ENCODE measurements at places on chromosomes 1 and 21. TPM values are rescaled to one million over a fixed set of nuclear protein-coding genes. Genes with fewer than 3 reads are reported as not detected.

DNA sequence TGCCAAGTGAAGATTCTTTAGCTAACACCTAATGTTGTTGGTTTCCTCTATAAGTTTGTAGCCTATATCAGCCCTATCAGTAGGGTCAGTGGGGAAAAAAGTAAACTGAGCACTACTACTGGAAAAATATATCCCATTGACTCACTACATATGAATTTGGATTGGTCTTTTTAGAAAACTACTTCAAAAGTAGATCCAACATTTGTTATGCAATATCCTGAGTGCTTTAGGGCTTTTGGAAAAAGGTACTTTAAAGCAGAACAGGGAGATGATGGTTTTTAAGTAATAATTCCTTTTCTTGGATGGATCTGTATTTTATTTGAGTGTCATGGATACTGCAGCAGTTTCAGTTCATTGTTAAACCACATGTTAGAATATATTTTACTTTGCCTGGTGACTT lies 7.1 kb downstream of the C1orf21 start:
- no peak for DNase-seq

GRCh38 chr1:25485536-25486411 lies 55.1 kb downstream of the MACO1 start:
- no peak for DNase-seq

DNA sequence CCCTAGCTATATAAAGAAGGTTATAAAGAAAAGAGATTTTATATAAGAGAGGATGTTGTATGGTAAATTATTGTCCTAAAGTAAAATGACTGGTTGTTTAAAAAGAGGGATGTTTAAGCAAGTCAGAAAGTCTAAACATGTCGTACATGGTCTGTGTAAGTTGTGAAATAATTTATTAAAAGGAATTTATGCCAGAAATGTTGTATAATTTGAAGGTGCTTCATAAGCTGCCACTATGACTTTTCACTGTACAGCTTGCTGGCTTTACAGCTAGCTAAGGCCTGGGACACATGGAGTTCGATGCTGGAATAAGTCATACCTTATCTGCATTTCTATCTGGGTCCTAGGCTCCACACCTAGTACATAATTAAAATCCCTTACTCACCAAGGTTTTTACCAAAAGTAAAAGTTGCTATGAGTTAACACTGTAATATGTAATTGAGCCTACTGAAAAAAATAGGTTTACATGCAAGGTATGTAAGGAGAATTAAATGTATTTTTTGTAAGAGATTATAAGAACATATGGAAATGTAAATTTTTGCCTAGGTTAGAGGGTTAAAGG lies 59.0 kb upstream of the EDEM3 start:
- no peak for DNase-seq

DNA sequence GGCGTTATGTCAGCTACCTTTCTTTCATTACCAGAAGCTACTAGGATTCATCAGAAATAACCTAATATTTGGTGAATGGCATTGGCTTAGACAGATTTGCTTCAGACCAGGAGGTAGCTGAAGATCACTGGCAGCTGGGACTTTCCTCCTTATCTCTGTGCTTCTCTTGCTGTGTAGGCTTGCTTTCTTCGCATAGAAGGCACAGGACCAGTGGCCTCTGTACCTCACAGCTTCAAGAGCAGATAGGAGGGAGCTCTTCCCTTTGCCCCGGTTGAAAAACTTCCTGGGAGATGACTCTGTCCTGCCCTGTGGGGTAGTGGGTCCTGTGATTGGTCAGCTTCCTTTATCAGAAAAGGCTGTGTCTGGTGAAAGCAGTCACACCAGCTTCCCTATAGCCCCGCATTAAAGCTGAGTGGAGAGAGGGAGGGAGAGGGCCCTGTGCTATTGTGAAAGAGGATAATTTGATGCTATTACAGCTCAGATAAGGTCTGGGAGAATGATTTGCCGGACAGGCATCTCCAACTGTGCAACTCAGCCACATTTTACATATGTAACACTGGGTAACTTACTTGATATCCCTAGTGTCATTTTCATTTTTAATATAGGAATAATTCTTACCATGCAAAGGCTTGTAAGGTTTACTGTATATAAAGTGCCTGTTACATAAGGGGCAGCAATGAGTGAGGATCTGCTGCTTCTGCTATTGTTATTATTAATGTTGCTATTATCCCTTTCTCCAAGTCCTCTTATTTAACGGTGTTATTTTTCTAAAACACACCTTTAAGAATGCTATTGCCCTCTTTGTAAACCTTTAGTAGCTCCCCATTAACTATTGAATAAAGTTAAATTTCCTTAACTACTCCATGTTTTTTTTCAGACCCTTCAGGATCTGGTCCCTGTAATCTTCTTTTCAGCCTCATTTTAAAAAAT lies 31.6 kb downstream of the OSBPL9 start:
- DNase-seq, result no peak

GRCh38 chr1:112793631-112794565 lies 78.8 kb upstream of the PPM1J start:
- no peak for DNase-seq

DNA sequence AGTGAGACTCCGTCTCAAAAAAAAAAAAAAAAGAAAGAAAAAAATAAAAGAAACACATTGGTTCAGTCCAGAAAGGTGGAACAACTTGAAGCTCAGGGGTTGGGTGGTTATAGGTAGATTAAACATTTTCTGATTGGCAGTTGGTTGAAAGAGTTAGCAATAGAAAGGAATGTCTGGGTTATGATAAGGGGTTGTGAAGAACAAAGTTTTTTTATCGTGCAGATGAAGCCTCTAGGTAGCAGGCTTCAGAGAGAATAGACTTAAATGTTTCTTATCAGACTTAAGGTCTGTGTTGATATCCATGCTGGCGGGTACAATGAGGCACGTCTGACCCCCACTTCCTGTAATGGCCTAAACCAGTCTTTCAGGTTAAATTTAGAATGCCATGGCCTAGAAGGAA lies 45.0 kb upstream of the PDE9A start:
- DNase-seq, result no peak

GRCh38 chr1:167770127-167770526 lies 48.3 kb downstream of the MPZL1 start:
- no peak for DNase-seq

DNA sequence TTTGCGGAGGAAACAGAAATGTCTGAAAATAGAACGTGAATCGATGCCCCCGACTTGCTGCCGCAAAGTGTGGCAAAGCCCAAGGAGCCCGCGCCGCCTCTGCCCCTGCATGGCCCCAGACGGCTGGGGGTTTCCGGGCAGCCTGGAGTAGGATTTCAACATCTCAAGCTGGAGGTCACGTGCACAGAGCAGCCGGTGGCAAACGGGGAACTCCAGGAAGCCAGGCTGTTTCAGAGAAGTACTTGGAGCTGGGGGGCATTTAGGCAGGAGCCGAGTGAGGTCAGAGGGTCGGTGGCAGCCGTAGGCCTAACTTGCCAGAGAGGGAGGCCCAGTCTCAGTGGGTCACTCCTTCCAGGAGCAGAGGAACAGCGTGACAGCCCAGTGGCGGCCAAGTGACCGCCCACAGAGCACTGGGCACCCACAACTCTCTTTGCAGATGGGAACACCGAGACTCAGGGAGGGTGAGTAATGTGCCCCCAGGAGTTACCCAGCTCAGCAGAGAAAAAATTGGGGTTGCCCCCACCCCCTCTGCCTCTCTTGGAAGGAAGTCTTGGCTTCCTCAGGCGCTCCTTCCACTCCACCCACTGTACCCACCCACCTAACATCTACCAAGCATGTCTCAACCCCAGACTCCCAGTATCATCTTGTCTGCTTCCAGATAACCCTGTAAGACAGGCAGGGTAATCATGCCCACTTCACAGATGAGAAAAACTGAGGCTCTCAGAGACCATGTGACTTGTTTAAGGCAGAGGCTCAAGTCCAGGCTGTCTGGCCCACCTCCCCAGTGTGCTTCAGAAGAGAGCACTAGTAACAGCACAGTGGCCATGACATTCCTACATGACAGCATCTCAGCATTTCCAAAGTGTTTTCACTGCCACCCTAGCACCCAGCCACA lies 179.4 kb downstream of the HIVEP3 start:
- peak; percentile 95 for DNase-seq

GRCh38 chr1:17632541-17633184 lies 93.2 kb downstream of the ARHGEF10L start:
- no peak for DNase-seq

DNA sequence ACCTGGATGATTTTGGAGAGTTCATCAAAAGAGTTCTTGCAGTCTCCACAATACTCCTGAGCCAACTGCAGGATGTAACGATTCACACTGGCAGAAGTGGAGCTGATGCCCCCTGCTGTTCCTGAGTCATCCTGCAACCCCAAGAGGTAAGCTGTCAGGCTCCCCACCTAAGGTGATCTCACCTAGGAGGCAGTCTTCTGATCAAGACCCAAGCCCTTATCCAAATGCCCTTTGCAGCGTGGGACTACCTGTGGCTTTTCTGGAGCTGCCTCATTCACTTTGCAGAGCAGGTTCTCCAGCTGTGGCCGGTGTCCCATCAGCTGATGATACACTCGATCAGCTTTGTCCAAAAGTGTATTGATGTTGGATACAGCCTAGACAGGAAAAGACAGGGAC lies 96.4 kb downstream of the UBR4 start:
- peak; percentile 48 for DNase-seq

DNA sequence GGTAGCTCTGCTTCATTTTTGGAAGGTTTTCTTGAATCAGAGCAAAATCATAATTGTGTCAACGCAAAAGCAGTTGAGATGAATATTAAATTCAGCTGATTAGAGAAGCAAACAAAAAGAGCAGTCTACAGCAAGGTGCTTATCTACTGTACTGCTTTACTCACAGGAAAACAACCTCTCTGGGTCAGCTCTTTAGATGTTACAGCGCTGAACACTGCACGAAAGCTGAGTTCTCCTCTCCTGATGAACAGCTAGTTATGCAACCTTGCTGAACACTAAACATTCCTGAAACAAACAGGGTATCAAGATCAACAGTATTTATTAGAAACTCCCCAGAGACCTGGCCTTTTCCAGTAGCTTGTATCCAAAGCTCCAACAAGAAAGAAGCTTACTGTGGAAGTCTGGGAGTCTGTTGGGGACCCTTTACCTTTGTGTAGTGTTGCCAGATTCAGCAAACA lies 41.3 kb downstream of the TBCE start:
- no peak for DNase-seq

GRCh38 chr1:244970236-244970743 lies 105.9 kb upstream of the HNRNPU start:
- DNase-seq, result no peak

- no peak for DNase-seq
These were observed 239.0 kb downstream of the TOMM20 start for GRCh38 chr1:234889643-234890042.

- peak; percentile 54 for DNase-seq
These were observed 5.2 kb downstream of the SLAMF1 start for GRCh38 chr1:160641323-160642280.

GRCh38 chr1:158901623-158902022 lies 29.7 kb upstream of the PYHIN1 start:
- DNase-seq, result no peak

- DNase-seq, result no peak
These were observed 324.0 kb upstream of the VAMP3 start for GRCh38 chr1:7447093-7447492.

- DNase-seq, result no peak
These were observed 127.3 kb upstream of the ADGRL4 start for GRCh38 chr1:79133774-79134364.

DNA sequence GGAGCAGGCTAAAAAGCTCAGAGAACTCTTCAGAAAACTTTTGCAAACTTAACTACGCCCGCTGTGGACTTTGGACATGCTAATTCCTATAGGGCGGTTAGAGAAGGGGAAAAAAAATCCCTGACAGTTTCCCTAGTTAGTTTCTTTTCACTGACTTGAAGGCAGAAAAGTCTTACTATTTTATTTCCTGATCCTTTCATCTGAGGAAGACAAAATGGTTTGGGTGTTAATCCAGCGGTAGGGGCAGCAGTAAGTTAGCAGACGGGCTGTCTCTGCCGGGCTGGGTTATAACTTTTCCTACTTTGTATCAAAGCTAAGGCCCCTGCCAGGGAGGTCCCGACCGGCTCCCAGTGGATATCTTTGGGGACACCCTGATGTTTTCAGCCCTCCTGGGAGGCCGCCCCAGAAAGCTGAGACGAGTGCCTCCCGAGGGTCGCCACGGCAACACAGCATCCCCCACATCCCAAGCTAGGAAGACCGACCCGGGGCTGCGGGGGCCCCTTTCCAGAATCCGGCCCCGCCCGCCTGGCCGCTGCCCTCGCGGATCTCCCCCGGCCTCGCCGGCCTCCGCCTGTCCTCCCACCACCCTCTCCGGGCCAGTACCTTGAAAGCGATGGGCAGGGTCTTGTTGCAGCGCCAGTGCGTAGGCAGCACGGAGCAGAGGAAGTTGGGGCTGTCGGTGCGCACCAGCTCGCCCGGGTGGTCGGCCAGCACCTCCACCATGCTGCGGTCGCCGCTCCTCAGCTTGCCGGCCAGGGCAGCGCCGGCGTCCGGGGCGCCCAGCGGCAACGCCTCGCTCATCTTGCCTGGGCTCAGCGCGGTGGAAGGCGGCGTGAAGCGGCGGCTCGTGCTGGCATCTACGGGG lies 162.6 kb downstream of the RUNX1 start:
- peak; percentile 48 for DNase-seq

GRCh38 chr1:27656157-27656893 lies 15.7 kb downstream of the IFI6 start:
- DNase-seq, result peak; percentile 41

DNA sequence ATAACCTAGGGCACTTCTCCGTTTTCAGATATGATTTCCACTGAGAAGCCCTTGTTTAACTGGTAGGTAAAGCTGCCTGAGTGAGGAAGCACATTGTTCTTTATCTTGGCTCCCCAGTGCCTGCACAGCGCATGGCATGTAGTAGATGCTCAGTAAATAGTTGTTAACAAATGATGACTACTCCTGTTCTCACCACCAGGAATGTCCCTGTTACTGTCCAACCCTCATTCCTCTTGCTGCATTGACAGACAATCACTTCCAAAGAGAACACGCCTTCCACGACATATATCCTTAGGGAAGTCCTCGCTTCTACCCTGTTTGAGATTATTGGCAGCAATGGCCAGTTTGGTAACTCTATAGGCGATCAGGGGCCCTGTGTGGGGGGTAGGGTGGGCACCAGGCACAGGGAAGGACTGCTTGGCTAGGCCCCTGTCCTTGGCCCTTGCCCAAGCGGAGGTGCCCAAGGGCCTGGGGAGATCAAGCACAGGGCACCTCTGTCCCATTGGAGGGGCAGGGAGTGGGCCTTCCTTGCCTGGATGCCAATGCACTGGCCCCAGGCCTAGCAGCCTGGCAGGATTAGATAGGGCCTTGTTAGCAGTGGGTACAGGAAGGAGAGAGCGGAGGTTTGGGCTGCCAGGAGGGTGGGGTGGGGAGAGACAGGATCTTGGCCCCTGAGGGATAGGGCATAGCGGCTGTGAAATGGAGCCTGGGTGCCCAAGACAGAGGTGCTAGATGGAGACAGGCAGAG lies 10.2 kb downstream of the NES start:
- DNase-seq, result no peak

Gene UBXN11
- total RNA-seq, result 26.1 TPM

Gene ZMYM4
- total RNA-seq, result 27.4 TPM

Gene SERTAD4
- not detected for total RNA-seq

Gene DPH5
- total RNA-seq, result 56.5 TPM

Gene OR14A16
- not detected for total RNA-seq

Gene CD2
- total RNA-seq, result 355 TPM

Gene HORMAD1
- not detected for total RNA-seq

Gene RXRG
- total RNA-seq, result 0.19 TPM

Gene CACHD1
- 0.33 TPM for total RNA-seq

Gene FCRL1
- not detected for total RNA-seq

Gene RGS16
- 49.8 TPM for total RNA-seq

Gene PDZK1
- not detected for total RNA-seq

Gene SLC44A3
- total RNA-seq, result 0.21 TPM
